ENCODE measurements at places on chromosomes 5 and 9. TPM values are rescaled to one million over a fixed set of nuclear protein-coding genes. Genes with fewer than 3 reads are reported as not detected.

Gene ARRDC3
- polyA plus RNA-seq: 64.6 TPM

Gene NPR3
- polyA plus RNA-seq: not detected

Gene TMEM203
- polyA plus RNA-seq: 76.1 TPM

Gene IQGAP2
- polyA plus RNA-seq: 21.4 TPM

Gene TEK
- polyA plus RNA-seq: not detected

Gene SPATA31E1
- polyA plus RNA-seq: not detected

Gene DNM1
- polyA plus RNA-seq: 0.05 TPM

Gene UBQLN1
- 46.9 TPM for polyA plus RNA-seq

Gene SLC4A9
- polyA plus RNA-seq: 0.28 TPM

Gene DHFR
- 0.75 TPM for polyA plus RNA-seq

DNA sequence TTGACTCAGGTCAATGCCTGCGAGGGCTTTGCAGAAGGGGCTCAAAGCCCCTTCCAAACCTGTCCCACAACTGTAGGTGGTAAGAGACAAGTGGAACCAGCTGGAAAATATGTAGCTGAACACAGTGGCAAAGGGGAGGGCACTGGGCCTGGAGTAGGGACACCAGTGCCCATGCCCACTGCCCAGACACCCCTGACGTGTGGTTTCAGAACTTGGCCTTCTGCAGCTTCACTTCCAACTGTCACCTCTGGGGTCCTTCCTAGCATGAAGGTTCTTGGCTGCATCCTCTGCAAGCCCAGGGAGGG is 233.1 kb upstream of the IRX1 start:
- DNase-seq: no peak
- H3K4me1 ChIP-seq: no peaks in the 10 kb centered on the region
- H3K36me3 ChIP-seq: no peaks in the 10 kb centered on the region
- H3K4me3 ChIP-seq: no peak overlapping the region

GRCh38 chr9:37295796-37296195 is 126.7 kb upstream of the GRHPR start:
- no peaks in the 10 kb centered on the region for H3K27me3 ChIP-seq
- no peak overlapping the region for H3K27ac ChIP-seq
- no peak overlapping the region for H3K4me3 ChIP-seq
- H3K4me1 ChIP-seq: peaks cover 6% of the 10 kb centered on the region
- DNase-seq: no peak
- H3K36me3 ChIP-seq: no peaks in the 10 kb centered on the region

GRCh38 chr9:117093891-117094844 is 320.7 kb downstream of the ASTN2 start:
- no peak for DNase-seq
- no peaks in the 10 kb centered on the region for H3K27me3 ChIP-seq
- no peaks in the 10 kb centered on the region for H3K36me3 ChIP-seq
- no peak overlapping the region for H3K27ac ChIP-seq

DNA sequence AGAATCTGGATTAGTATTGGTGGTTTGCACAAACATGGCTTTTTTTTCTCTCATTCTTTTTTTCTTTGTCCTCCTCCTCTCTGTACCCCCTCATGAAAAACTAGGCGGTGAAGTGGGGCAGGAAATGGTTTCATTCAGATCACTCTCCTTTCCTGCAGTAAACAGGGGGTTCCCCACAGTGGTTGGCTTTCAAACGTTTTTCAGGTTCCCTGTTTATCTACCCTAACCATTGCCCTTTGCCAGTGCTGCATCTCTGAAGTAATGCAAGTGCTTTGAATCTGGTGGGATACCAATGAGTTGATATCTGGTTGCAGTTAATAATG is 29.8 kb downstream of the NR4A3 start:
- no peaks in the 10 kb centered on the region for H3K4me1 ChIP-seq
- no peaks in the 10 kb centered on the region for H3K36me3 ChIP-seq
- H3K27me3 ChIP-seq: no peaks in the 10 kb centered on the region
- DNase-seq: no peak
- no peak overlapping the region for H3K4me3 ChIP-seq

- H3K27ac ChIP-seq: no peak overlapping the region
- peaks cover 22% of the 10 kb centered on the region for H3K36me3 ChIP-seq
- no peak overlapping the region for H3K4me3 ChIP-seq
- H3K27me3 ChIP-seq: no peaks in the 10 kb centered on the region
Measured at GRCh38 chr9:94798708-94799107, 72.2 kb downstream of the AOPEP start.

GRCh38 chr5:159133041-159133741 is 33.5 kb upstream of the EBF1 start:
- peak; percentile 16 for DNase-seq
- no peak overlapping the region for H3K27ac ChIP-seq
- H3K27me3 ChIP-seq: no peaks in the 10 kb centered on the region
- H3K36me3 ChIP-seq: no peaks in the 10 kb centered on the region
- no peaks in the 10 kb centered on the region for H3K4me1 ChIP-seq
- no peak overlapping the region for H3K4me3 ChIP-seq

- no peak overlapping the region for H3K4me3 ChIP-seq
- no peaks in the 10 kb centered on the region for H3K27me3 ChIP-seq
- peaks cover 59% of the 10 kb centered on the region for H3K4me1 ChIP-seq
- DNase-seq: peak; percentile 37
Measured at GRCh38 chr9:108642871-108643270, 212.9 kb downstream of the ACTL7B start.

DNA sequence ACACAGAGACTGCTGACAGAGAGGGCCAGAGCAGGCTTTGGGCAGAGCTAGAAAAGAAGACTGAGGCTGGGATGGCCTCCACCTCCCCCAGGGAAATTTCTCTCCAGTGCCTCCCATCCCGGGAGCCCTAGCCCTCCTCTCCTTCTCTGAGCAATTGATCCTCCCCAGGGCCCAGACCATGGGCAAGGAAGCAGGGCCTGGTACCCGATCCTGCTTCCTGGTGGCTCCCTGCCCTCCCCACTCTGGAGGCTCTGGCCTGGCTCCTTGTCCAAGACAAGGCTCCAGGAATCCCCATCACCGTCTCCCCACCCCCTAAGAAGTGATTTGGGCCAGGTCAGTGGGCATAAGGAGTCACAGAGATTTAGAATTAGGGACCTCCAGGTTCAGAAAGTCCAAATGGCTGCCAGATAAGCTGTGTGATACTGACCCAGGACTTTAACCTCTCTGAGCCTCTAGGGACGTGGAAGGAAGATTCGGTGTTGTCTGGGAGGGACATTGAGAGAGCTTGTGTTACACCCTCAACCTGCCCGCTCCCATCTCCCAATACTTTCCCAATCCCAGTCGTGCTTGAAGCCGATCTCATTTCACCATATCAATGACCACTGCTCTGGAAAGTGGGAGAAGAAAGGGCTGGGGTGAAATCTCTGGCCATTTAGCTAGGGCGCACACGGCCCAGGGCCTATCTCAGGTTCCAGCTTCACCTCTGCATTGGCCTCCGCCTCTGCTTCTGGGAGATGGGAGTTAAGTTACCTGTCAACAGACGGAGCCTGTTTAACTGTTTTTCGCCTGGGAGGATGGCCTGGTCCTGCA is 25.8 kb upstream of the KIF12 start:
- no peak overlapping the region for H3K4me3 ChIP-seq
- no peak for DNase-seq
- no peaks in the 10 kb centered on the region for H3K36me3 ChIP-seq
- no peak overlapping the region for H3K27ac ChIP-seq
- no peaks in the 10 kb centered on the region for H3K4me1 ChIP-seq

- peaks cover 2% of the 10 kb centered on the region for H3K4me1 ChIP-seq
- no peaks in the 10 kb centered on the region for H3K36me3 ChIP-seq
- H3K4me3 ChIP-seq: no peak overlapping the region
- DNase-seq: no peak
Measured at GRCh38 chr5:141503681-141504080, 14.8 kb downstream of the PCDHGC5 start.

- H3K27ac ChIP-seq: no peak overlapping the region
- no peak for DNase-seq
- peaks cover 3% of the 10 kb centered on the region for H3K27me3 ChIP-seq
- H3K4me3 ChIP-seq: no peak overlapping the region
Measured at GRCh38 chr5:50302815-50303490, 138.1 kb downstream of the EMB start.

DNA sequence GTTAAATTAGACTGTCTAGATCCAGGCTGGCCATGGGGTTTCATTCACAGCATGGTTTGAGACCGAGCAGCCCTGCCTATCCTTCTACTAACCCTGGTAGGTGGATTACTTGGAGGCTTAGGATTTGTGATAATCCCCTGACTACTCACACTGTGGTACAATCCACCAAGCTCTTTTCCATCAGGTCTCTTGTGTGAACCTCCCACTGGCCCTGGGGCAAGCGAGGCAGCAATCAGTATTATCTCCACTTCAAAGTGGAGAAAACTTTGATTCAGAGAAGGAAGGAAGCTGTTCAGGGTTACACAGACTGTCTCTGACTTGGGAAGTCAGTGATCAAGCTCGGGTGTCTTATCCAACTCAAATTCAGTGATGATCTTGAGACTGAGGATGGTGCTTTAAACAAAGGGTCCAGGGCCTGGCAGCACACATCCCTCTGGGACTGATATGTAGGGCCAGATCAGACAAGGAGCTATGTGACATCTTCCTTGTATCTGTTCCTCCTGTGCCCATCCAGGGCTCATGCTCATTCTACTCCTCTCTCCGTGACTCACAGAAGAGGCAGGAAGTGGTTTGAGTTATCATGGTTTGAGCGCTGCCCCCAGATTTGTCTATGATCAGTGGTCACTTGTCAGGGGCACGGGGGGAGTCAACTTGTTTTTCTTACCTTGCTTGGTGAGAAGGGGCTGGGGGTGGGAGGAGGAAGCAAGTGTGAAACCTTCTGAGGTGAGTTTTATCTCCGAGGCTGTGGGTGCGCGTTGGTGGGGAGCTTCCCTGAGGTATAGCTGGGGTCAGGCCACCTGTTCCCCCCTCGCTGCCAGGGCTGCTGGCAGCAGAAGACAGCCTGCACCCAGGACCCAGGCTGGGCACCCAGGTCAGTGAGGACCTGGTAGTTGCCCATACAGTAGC is 48.6 kb downstream of the RGS3 start:
- peak; percentile 41 for DNase-seq
- H3K36me3 ChIP-seq: no peaks in the 10 kb centered on the region
- no peak overlapping the region for H3K27ac ChIP-seq
- H3K4me1 ChIP-seq: peaks cover 16% of the 10 kb centered on the region
- no peaks in the 10 kb centered on the region for H3K27me3 ChIP-seq

- H3K27me3 ChIP-seq: no peaks in the 10 kb centered on the region
- no peak overlapping the region for H3K4me3 ChIP-seq
- peaks cover 44% of the 10 kb centered on the region for H3K4me1 ChIP-seq
- H3K27ac ChIP-seq: peak overlapping the region; percentile 73
Measured at GRCh38 chr9:90841213-90841612, 39.6 kb downstream of the SYK start.

GRCh38 chr5:135937245-135937911 is 17.4 kb downstream of the LECT2 start:
- no peak overlapping the region for H3K4me3 ChIP-seq
- peaks cover 56% of the 10 kb centered on the region for H3K27me3 ChIP-seq
- H3K4me1 ChIP-seq: no peaks in the 10 kb centered on the region

- no peaks in the 10 kb centered on the region for H3K4me1 ChIP-seq
- no peak overlapping the region for H3K27ac ChIP-seq
- no peaks in the 10 kb centered on the region for H3K36me3 ChIP-seq
- no peaks in the 10 kb centered on the region for H3K27me3 ChIP-seq
- peak; percentile 16 for DNase-seq
- H3K4me3 ChIP-seq: no peak overlapping the region
Measured at GRCh38 chr9:116450378-116451139, 236.5 kb upstream of the TRIM32 start.

DNA sequence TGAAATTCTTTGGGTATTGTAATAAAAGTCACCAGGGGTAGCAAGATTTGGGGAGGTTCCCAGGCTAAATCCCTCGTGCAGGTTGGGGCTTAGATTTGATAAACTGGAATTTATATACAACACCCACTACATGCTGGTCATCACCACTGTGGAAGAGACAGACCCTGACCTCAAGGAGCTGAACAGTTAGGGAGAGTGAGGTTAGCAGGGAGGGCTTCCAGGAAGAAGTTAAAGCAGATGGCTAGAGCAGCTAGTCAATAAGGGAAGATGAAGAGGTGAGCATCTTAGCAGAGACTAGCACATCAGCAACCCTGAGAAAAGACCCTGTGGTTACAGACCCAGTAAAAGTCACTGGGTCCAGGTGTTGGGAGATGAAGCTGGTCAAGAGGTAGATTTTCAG is 6.4 kb downstream of the CTSL start:
- H3K27me3 ChIP-seq: peaks cover 19% of the 10 kb centered on the region
- no peaks in the 10 kb centered on the region for H3K4me1 ChIP-seq
- DNase-seq: no peak
- H3K27ac ChIP-seq: no peak overlapping the region
- H3K36me3 ChIP-seq: no peaks in the 10 kb centered on the region
- H3K4me3 ChIP-seq: no peak overlapping the region

GRCh38 chr5:76099756-76100155 is 16.6 kb downstream of the SV2C start:
- no peak overlapping the region for H3K27ac ChIP-seq
- no peaks in the 10 kb centered on the region for H3K36me3 ChIP-seq
- no peaks in the 10 kb centered on the region for H3K4me1 ChIP-seq
- DNase-seq: no peak

Measured in CD14-positive monocyte (primary cell).